ENCODE measurements at places on chromosomes 13 and 19. TPM values are rescaled to one million over a fixed set of nuclear protein-coding genes. Genes with fewer than 3 reads are reported as not detected.

- no peak for DNase-seq
Observed at GRCh38 chr13:69202996-69203395, 904.6 kb upstream of the ATXN8OS start.

Gene CLDND2
- 0.61 TPM for total RNA-seq

DNA sequence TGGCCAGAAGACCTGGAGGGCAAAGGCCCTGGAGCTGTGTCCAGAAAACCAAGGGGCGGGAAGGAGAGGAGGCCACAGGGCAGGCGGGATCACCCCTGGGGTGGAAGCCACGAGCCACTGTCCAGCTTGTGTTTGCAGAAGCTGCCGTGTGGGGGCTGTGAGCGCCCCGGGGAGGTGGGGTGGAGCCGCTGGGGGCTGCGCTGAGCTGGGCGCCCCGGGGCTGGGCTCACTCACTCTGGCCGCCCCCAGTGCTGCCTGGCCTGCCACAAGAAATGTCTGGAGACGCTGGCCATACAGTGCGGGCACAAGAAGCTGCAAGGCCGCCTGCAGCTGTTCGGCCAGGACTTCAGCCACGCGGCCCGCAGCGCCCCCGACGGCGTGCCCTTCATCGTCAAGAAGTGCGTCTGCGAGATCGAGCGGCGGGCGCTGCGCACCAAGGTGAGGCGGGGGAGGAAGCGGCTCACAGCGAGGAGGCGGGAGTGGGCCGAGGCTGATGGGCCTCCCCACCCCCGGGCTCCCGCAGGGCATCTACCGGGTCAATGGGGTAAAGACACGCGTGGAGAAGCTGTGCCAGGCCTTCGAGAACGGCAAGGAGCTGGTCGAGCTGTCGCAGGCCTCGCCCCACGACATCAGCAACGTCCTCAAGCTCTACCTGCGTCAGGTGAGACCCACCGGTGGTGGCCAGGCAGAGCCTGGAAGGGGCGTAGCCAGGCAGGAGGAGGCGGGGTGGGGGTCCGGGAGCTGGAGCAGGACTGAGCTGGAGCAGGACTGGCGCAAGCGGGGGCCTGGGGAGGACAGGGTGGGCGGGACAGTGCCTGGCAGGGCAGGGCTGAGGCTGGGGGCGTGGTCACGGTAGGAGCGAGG lies 13.6 kb downstream of the POLR2E start:
- DNase-seq = no peak

DNA sequence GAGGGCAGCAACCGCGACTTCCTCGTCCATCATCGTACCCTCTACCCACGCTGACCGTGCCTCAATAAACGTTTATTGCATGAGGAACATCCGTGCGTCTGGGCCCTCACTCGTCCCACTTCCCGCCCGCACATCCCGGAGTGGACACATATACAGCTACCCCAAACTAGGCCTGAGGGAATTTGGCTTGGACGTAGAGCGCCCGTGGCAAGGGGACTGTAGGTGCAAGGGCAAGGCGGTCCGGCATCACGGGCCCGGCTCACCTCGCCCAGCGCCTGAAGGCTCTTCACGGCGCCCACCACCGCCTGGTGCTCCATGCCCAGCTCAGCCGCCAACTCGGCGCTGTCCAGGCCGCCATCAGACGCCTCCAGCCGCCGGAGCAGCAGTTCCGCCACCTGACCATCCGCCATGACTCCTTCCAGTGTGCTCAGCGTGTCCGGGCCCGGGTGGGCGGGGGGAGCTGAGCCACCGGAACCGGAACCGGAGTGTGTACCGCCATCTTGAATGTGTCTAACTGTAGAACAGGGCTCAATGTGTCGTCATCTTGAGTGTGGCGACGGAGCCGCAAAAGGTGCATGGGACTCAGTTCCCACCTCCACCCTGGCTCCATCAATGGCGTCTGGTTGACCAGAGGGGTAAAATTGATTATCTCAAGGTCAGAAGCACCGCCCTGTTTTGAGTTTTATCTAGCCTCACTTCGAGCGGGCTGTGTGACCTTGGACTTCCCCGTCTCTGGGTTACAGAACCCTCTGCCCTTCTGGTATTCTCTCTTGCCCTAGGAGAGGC lies at the start of gene FARSA:
Gene FARSA (minus strand): TSS at position 425 of the 786 bp plus-strand sequence. CDS start 15 bp downstream, at position 410.
- peak; percentile 95 for DNase-seq

Gene ZNF607
- 3.5 TPM for total RNA-seq

DNA sequence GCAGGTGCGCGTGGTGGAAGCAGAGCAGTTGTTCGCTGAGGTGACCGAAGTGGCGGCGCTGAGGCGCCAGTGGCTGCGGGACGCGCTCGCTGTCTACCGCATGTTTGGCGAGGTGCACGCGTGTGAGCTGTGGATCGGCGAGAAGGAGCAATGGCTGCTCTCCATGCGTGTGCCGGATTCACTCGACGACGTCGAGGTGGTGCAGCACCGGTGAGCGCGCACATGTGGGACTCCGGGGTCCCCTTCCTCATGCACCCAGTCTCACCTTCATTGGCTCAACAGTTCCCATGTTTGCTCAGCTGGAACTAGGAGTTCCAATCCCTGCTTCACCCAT lies 46.5 kb downstream of the SPTBN4 start:
- no peak for DNase-seq
